ENCODE measurements at places on chromosomes 12 and 14.

DNA sequence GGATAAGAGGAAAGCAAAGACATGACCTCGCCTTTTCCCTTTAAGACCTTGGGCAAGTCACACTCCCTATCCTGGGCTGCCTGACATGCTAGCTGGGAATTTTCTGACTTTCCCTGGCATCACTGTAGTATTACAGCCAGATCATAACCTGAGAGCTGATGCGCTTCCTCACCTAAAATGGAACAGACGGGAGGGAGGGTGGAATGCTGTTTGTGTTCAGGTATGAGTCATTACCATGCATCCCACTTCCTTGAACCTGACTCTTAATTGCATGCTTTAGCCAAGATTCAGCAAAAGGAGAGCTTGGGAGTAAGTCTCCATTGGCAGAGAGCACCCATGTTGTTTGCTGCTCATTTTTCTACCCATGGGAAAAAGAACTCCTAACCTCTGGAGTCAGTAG, 156.5 kb downstream of the KCNK10 start:
- DNase-seq: no peak

DNA sequence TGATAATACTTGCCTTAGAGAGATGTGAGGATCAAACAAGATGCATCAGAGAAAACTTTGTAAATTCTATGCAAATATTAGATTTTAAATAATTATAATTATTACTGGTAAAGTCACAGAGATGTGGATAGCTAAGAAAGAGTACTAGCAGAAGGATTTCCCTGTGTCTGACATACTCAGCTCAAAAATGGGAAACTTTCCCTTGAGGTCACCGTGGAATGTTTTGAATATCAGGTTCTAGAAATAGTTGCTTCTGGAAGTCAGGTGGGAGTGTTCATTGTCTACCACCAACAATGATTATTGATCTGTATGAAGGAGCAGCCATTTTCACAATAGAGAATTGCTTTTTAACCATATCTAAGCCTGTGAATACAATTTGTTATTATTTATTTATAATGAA, 71.7 kb downstream of the FLRT2 start:
- DNase-seq: no peak

DNA sequence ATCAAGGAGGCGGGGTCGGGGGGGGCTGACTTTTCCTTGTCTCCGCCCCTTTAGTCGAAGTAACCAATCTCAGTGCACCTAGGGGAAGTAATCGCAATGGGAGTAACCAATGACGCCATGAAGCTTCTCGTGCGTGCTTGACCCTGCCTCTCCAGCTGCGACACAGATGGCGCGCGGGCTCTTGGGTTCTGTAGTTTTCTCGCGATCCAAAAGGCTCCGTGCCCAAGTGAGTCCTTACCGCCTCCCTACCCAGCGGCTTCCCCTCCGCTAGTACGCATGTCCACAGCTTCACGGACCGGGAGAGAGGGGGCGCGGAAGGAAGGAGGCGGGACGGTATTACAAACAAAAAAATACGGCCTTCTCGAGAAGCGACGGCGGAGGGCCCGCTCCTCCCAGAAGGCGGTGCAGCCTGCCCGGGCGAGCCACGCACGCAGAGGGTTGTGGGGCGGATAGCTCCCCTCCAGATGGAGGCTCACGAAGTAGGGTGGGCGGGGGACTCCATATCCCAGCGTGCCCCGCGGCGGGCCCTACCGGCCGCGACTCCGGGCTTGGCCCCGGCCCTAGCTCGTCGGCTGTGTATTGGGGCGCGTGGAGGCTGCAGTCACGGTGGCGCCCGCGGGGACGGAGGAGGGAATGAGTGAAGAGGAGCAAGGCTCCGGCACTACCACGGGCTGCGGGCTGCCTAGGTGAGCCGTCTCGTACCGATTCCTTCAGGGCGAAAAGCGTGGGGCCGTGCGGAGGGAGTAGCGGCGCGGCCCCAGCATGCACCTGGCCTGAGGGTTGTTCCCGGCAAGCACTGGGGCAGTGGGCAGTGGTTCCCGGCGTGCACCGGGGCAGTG, at the start of gene TARBP2:
TARBP2 (plus strand) TSS at position 508 of the 839 bp plus-strand sequence; CDS start at position 634, 126 bp downstream.
- peak; percentile 99 for DNase-seq

DNA sequence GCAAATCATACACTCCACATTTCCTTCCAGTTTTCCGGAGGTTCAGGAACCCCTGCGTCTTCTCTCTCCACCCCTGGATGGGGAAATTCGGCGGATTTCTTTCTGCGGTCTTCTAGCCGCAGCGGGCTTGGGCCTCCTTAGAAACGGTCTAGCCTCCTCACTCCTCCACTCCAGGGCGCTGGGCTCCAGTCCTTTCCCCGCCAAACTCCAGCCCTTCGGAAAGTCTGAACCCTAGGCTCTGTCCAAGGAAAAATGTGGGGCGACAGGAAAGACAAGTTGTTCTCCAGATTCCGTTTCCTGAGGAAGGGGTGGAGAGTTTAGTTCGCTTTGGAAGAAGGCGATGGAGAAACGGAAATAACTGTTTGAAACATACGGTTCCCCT, 1.4 kb upstream of the HOXC10 start:
- no peak for DNase-seq

GRCh38 chr14:66483322-66483721, 2.8 kb upstream of the CCDC196 start:
- no peak for DNase-seq

DNA sequence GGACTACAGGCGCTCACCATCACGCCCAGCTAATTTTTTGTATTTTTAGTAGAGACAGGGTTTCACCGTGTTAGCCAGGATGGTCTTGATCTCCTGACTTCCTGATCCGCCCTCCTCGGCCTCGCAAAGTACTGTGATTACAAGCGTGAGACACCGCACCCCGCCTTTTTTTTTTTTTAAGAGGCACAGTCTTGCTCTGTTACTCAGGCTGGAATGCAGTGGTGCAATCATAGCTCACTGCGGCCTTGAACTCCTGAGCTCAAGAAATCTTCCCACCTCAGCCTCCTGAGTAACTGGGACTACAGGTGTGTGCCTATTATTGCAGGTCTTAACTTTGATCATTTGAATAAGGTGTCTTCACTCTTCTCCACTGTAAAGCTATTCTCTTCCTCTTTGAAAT, 5.3 kb upstream of the GLTP start:
- no peak for DNase-seq

DNA sequence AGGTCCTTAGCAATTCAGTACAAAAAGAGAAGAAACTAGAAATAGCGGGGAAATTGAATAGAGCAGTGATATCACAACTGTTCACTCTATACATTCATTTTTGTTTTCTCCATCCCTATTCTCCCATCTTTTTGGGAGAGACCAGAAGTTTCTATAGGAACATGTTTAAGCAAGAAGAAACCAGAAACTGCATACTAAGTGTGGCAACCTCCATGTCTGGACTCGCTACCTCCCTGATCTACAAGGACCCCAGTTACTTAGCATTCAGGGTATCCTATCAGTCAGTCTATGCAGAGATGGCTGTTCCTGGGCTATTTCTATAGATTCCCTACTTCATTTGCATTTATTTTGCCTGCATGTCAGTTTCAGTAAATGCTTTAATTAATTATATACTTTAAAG, 178.6 kb downstream of the PHLDA1 start:
- DNase-seq: no peak

DNA sequence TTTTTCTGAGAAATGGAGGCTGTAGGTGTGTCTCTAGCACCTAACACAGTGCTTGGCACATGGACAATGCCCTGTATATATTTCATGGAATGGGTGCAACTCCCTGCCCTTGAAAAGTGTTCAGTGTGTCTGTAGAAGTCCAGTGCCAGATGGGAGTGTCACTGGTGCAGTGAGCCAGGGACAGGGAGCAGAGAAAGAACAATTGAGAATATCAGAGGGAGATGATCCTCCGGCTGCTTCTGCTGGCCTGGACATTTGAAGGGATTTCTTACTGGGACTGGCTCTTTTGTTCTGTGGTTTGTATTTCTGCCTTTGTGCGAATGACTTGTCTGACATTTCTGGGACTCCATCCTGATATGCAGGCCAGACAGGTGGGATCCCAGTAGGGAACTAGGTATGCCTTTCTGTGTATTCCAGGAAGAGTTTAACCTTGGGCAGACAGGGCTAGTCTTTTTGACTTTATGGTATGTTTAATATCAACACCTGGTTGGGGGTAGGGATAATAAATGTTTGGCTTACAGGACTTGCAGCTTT, 328.0 kb downstream of the NRXN3 start:
- no peak for DNase-seq

DNA sequence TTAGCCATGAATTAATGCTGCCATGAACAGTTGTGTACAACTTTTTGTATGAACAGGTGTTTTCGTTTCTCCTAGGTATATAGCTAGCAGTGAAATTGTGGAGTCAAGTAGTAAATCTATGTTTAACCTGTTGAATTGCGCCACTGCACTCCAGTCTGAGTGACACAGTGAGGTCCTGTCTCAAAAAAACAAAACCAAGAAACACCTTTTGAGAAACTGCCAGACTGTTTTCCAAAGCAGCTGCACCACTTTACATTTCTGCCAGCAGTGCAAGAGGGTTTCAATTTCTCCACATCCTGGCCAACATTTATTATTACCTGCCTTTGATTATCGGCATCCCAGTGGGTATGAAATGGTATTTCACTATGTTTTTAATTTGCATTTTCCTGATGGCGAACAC, 3.3 kb upstream of the PLEKHG3 start:
- peak; percentile 26 for DNase-seq

DNA sequence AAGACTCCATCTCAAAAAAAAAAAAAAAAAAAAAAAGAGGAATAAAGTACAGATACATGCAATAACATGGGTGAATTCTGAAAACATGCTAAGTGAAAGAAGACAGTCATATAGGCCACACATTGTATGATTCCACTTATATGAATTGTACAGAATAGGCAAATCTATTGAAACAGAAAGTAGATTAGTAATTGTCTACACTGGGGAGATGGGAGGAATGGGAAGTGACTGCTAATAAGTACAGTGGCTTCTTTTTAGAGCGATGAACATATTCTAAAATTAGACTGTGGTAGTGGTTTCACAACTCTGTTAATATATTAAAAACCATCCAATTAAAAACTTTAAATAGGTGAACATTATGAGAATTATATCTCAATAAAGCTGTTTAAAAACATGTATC, 74.4 kb downstream of the ANKS1B start:
- DNase-seq: no peak

All from left forelimb (tissue), 1 donor.